ENCODE measurements at places on chromosomes 13 and 19.

DNA sequence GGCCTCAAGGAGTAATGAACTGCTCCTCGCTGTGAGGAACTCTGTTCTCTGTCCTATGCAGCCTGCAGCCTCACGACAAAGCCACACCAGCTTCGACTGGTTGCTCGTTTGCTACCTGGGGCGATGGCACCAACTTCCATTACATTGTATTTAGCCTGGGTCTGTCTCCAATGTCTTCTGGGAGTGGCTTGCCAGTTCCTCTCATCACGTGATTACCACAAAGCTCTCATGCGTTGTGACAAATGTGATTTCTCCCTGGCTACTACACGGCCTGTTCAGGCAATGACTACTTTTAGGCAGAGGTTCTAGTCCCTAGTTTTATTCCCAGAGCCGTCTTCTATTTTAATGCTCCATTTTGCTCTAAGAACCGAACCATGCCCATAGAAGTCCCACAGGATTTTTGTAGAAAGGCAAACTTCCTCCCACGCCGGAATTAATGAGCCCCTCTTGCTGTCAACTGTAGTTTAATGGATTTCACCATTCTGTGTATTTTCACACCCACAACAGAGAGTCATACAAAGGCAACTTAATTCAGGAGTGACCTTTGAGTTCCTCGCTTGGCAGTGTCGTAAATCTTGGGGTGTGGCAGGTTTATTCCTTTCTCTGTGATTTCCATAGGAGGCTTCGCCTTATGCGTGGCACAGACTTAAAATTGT lies 351.9 kb downstream of the EFNB2 start:
- DNase-seq: no peak

DNA sequence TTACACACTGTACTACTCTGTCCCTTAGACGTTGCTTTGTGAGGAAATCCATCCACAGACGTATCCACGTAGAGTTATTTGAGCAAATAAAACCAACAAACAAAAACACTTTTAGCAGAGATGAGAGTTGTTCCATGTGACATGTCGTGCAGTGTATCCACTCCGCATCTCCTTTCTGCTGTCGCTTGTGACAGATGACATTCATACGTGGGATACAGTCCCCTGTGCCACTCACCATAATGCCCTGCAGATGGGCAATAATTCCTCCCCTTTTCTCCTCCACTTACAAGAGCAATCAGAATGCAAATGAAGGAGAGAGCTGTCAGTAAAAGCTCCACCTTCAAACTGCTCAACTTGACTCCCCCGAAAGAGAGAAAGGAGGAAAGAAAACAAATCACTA lies 26.0 kb downstream of the IRS2 start:
- no peak for DNase-seq

DNA sequence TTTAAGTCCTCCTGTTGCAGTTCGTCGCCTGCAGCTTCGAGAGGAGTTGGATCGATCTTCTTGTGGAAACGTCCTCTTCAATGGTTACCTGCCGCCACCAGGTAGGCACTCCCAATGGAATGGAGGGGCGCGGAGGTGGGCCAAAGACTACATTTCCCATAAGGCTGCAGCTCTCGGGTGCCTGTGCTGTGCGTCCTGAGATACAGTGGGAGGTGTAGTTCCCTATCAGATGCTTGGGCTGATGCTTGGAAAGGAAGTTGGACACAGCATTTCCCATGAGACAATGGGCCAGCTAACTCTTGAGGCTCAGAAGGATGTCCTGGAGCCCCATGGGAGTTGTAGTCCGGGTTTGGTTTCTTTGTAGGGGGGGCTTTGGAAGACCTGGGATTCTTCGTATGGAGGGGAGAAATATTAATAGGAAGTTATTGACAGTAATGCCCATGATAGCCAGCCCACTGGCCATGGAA lies 1.8 kb downstream of the SHKBP1 start:
- no peak for DNase-seq

DNA sequence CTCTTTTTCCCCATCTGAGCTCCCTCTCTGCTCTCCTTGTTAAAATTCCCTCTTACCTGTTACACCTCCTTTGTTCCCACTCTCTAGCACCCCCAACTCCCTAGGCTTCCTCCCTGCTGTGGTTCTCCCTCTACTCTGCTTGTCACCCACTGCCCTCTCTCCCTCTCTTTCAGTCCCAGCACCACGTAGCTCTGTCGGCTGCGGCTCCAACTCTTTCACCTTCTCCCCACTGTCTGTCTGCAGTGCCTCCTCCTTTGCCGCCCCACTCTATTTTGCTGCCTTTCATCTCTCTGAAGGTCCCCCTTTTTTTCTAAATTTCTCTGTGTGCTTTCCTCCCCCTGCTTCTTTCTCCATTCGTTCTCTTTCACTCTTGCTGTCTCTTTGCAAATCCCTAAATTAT lies 1.1 kb downstream of the ZNF836 start:
- DNase-seq: no peak

DNA sequence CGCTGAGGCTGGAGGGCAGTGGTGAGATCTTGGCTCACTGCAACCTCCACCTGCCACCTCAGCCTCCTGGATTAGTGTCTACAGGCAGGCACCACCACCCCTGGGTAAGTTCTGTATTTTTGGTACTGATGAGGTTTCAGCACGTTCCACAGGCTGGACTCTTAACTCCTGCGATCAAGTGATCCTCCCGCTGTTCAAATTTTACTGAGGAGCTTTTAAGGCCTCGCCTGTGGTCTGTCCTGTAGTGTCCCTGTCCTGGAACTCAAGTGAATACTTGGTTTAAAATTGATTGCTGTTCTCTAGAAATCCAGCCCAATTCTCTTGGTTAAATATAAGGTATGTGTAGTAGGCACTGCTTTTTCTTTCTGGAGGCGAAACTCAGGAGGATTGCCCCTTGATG lies 65.2 kb downstream of the DPRX start:
- no peak for DNase-seq

- peak; percentile 33 for DNase-seq
These were observed 412.8 kb downstream of the ZNF536 start for GRCh38 chr19:30784850-30785457.

- DNase-seq: no peak
These were observed 225.2 kb upstream of the TSHZ3 start for GRCh38 chr19:31574251-31574973.

- DNase-seq: no peak
These were observed 9.6 kb upstream of the EMP3 start for GRCh38 chr19:48315712-48316111.

DNA sequence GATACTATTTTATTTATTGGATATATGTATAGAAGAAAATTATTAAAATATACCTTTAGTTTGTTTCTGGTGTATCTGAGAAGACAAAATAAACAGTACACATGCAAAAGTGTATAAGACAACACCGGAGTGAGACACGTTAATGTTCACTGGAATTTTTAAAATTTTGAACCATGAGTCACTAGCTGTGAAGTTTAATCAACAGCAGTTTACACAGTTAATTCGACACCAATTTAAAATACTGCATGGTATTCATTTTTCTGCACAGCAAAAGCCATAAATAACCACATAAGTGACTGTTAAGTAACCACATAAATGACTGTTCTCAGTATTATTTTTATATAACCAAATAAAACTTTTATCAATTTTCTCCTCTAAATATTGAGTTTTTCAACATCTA lies 418.7 kb upstream of the NBEA start:
- no peak for DNase-seq

GRCh38 chr13:97786510-97786909 lies 167.0 kb upstream of the IPO5 start:
- DNase-seq: no peak

- no peak for DNase-seq
These were observed 10.5 kb upstream of the OVOL3 start for GRCh38 chr19:36100476-36100875.

GRCh38 chr13:105118426-105118985 lies 1417.0 kb downstream of the EFNB2 start:
- DNase-seq: no peak

GRCh38 chr13:45811891-45812694 lies 39.5 kb downstream of the SIAH3 start:
- DNase-seq: no peak

- DNase-seq: no peak
These were observed 374.5 kb downstream of the KCNRG start for GRCh38 chr13:50389726-50390125.

- no peak for DNase-seq
These were observed 64.5 kb upstream of the MRI1 start for GRCh38 chr19:13699786-13700185.

DNA sequence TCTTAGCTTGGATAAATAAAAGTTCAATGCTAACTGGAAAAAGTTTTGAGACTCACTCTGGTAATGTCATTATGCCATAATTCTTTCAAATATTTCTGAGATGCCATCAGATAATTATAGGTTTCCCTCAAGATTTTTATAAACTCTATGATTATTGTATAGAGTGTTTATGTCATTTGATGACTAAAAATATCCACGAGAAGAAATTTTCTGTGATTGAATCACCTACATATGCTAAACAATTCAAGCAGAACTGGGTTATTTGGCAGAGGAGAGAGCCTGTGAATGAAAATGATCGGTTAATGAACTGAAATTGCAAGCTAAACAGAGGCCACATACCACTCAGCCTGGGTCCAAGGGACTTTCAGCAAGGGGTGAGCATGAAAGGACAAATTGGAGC lies 92.6 kb upstream of the TSC22D1 start:
- DNase-seq: no peak

DNA sequence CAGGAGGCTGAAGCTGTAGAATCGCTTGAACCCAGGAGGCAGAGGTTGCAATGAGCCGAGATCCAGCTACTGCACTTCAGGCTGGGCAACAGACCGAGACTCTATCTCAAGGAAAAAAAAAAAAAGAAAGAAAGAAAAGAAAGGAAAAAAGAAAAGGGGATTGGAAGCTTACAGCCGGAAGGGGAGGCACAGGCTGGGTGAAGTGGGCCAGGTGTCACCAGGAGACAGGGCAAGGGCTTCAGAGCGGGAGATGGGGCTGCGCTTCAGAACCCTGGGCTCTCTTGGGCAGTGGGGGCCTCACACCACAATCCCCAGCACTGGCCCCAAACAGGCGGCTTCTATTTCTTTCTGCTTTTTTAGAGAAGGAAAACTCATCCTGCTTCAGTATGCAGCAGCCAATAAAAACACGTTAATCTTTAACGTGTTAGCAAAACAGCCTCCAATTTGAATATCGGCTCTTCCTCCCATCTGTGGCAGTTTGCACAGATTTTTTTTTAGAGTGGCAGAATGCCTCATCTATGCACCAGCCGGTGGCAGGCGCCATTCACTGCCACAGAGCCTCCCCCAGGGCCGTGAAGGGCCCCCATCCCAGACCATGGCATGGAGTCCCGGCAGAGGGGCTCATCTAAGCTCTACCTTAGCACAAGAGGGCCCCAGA lies 46.6 kb upstream of the C19orf12 start:
- DNase-seq: no peak

GRCh38 chr13:41271456-41272285 lies 8.3 kb upstream of the MTRF1 start:
- DNase-seq: no peak
